ENCODE measurements at places on chromosomes 4 and X.

DNA sequence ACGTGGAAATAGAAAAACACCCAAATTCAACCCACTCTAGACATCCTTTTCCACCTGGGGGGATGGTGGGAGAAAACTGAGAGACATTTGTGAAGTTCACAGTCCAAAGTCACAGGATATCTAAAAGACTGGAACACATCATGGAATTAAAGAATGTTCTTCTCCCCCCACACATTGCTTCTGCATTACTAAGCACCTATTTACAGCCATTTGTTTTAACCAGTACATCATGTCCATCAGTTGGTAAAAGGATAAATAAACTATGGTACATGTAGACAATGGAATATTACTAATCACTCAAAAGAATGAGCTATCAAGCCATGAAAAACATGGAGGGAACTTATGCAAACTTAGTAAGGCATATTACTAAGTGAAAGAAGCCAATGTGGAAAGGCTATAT lies 185.5 kb upstream of the ANXA10 start:
- no peak for DNase-seq

- DNase-seq, result no peak
Observed at GRCh38 chr4:70802928-70803580, 36.6 kb downstream of the GRSF1 start.

DNA sequence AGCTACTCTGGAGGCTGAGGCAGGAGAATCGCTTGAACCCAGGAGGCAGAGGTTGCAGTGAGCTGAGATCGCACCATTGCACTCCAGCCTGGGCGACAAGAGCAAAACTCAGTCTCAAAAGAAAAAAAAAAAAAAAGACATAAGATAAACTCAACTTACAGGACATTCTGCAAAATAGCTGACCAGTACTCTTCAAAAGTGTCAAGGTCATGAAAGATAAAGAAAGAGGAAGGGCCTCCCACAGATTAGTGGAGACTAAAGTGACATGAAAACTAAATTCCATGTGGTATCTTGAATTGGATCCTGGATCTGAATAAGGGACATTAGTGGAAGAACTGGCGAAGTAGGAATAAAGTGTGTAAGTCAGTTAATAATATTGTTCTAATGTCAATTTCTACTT lies 63.3 kb downstream of the ZNF182 start:
- DNase-seq, result no peak

GRCh38 chr4:76208005-76208765 lies 5.4 kb downstream of the SCARB2 start:
- no peak for DNase-seq

DNA sequence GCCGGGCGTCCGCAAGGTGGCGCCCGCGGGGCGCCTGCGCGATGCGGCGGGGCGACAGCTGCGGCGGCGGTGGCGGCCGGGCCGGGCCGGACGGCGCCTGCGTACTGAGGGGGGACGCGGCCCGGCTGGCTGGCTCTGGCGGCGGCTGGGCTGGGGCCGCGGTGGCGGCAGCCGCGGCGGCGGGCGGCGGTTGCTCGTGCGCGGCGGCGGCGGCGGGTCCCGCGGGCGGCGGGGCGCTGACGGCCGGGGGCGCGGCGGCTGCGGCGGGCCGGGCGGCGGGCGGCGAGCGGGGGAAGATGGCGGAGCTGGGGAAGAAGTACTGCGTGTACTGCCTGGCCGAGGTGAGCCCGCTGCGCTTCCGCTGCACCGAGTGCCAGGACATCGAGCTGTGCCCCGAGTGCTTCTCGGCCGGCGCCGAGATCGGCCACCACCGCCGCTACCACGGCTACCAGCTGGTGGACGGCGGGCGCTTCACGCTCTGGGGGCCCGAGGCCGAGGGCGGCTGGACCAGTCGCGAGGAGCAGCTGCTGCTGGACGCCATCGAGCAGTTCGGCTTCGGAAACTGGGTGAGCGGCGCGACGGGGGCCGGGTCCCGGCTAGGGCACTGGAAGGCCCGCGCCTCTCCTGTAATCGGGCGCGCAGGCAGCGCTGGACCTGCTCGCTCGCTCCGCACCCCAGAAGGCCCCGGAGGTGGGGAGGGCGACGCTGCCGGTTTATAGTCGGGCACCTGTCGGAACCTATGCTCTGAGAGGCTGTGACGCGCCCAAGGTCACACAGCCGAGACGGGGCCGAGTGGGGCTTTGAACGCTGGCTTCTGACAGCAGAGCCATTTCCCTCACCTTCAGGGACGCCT lies at the start of gene TADA2B:
TADA2B (plus strand) TSS at position 89 of the 853 bp plus-strand sequence; CDS start at position 297, 208 bp downstream.
- peak; percentile 61 for DNase-seq

DNA sequence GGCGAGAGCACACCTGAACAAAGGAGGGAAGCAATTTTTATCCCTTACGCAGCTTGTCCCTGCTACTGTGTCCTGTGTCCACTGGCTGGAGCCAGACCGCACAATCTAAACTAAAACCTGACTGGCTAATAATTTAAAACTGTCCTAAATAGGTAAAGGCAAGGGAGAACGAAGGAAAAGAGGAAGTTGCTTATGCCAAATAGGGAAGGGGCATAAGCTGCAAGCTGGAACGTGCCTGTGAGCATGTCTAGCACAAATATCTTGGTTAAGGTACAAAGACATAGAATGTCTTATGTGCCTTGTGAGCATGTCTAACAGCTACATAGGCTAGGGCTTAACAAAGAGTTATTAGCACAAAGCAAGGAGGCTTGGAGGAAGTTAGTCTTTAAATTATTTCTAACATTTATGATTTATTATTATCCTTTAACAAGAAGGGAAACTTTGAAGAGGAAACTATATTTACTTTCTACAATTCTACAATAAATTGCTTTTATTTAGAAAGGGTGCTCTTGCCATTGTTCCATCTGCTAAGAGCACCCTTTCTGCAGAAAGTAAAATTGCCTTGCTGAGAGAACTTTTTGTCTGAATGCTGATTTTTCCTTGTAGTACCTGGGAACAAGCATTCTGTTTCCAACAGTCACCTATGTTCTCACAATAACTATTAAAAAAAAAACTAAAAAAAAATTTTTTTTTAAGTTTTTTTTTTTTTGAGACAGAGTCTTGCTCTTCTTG lies 80.6 kb upstream of the CBR4 start:
- no peak for DNase-seq

- DNase-seq, result no peak
Observed at GRCh38 chrX:78327370-78328086, at the start of gene CYSLTR1. Gene CYSLTR1 (minus strand): TSS chrX:78327611. CDS start chrX:78273746, 53,865 bp downstream.

GRCh38 chrX:40091691-40092421 lies 5.9 kb downstream of the BCOR start:
- DNase-seq, result no peak

DNA sequence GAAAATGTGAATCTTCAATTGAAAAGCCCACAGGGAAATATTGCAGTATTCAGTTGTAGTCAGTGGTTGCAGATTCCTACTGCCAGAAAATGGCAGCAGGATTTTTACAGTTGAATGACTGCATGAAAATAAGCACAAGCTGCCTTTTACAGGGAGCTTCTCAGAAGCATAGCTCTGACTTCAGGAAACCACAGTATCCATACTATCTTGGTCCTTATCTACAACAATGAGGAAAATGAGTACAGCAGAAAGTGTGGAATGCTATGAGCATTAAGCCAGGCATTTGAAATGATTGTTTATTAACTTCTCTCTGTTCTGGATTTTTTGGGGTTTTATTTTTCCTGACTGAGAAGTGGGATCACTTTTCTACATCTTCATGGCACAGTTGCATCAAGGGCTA lies 34.6 kb upstream of the PRRG1 start:
- DNase-seq, result no peak

DNA sequence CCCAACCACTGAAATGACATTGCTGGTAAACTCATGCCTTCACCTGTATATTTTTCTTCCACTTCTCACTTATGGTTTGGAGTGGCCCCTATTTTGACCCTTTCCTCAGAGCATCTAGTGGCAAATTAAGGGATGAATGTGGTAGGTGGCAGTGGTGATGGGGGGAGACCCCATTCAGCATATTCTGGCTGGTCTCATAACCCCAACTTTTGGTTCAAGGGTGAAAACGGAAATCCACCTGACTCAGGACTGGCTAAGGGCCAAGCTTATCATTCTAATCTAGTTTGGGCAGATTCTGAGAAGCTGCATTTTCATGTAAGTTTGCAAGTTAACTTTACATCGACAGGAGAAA lies 47.0 kb upstream of the NSUN7 start:
- no peak for DNase-seq

- no peak for DNase-seq
Observed at GRCh38 chrX:43505769-43506168, 150.3 kb upstream of the MAOA start.

GRCh38 chrX:38768079-38768478 lies 33.2 kb upstream of the MID1IP1 start:
- DNase-seq, result no peak
